Motor neuron (in vitro differentiated cells): ENCODE measurements at places on chromosomes 16 and 17.

DNA sequence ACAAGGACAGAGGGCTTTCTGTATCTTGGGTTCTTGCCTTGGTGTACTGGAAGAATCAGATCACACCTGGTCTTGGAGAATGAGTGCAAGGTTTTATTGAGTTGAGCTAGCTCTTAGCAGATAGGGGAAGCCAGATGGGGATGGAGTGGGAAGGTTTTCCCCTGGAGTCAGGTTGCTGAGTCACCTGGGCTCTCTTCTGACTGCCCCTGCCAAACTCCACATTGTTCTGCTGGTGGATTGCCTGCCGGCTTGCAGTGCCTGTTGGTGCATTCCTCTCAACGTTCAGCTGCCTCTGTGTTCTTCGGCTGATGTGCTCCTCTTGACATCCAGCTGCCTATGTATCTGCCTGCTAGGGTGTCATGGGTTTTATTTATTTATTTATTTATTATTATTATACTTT, 1431.1 kb downstream of the CDH8 start:
- ATAC-seq: no peak

GRCh38 chr17:1447052-1447451, 9.0 kb downstream of the CRK start:
- ATAC-seq: no peak

- no peak for ATAC-seq
Measured at GRCh38 chr17:44102849-44103622, 20.4 kb downstream of the HDAC5 start.

DNA sequence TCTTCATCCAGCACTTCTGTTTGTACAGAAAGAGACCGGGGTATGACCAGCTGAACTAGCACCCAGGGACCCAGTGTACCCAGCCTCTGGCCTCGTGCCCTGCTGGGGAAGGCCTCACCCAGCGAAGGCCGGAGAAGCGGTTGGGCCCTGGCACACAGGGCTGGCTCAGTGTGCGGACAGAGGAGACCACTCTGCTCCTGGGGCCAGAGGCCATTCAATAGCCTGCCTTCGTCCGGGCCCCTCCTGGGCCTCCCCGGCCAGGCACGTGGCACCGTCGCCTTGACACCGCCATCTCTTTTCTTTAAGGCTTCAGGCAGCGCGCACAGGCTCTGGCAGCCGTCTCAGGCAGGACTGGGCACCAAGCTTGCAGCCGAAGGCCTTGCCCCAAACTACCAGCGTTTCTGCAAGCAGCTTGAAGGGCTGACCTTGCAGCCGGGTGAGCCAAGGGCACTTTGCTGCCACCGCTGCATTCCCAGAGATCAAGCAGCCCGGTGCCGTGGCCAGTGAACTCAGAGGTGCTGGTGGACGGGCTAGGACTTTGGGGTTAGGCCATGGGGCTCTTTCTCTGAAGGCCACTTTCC, 8.0 kb downstream of the TAX1BP3 start:
- peak; percentile 6 for ATAC-seq

- ATAC-seq: peak; percentile 82
Measured at GRCh38 chr16:58000706-58001676, at the start of gene USB1. Gene USB1, plus strand, starts transcription at chr16:58001407. Its CDS starts 77 bp downstream, at chr16:58001484.

- ATAC-seq: peak; percentile 98
Measured at GRCh38 chr17:67491009-67491680, 114.1 kb downstream of the PITPNC1 start.

- ATAC-seq: no peak
Measured at GRCh38 chr17:6047966-6048365, 22.2 kb upstream of the WSCD1 start.

- ATAC-seq: peak; percentile 27
Measured at GRCh38 chr16:28218109-28218508, 6.3 kb upstream of the XPO6 start.

GRCh38 chr17:10025976-10026901, 121.2 kb upstream of the RCVRN start:
- ATAC-seq: peak; percentile 94

DNA sequence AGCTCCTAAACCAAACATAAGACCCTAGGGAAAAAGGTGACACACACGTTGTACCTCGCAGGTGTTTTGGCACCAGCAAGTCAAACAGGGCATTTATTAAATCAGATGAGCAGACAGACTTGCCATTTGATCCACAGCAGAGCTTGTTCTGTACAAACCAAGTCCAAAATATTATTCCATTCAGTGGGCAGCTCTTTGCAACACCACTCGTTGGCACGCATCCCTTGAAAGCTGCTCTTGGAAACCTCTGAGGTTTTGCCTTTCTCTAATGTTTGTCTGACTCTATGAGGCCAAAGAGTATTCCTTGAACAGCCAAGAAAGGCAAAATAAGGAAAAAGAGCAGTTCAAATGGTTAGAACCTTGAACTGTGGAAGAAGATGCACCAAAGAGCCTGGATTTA, 12.7 kb downstream of the TMEM100 start:
- no peak for ATAC-seq

- peak; percentile 80 for ATAC-seq
Measured at GRCh38 chr17:58060596-58061191, 22.5 kb upstream of the DYNLL2 start.
